ENCODE measurements at places on chromosomes 7 and 10.

GRCh38 chr7:8386926-8387550 is 46.4 kb upstream of the NXPH1 start:
- no peak for DNase-seq

- DNase-seq = no peak
Observed at GRCh38 chr7:142791502-142791901, 20.7 kb downstream of the PRSS2 start.

DNA sequence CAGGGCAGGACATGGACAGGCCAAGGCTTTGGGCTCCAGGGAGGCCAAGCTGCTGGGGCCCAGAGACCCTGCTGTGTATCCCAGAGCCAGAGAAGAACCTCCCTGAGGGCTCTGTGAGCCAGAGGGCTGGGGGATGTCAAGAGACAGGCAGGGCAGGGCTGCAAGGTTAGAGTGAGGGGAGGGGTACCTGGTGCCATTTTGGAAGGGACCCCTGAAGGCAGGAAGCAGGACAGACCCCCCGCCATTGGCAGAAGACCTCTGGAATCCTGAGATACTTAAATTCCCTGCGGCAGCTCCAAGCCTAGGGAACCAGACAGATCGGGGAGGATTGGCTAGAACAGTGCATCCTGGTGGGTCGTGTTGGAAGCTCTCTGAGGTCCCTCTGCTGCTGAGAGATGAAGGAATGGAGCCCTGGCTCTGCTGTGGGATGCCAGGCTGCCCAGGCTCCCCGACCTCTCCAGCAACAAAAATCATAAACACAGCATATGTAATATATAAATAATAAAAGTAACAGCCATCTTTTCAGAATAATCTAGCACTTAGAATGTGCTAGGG is 75.0 kb downstream of the LHPP start:
- DNase-seq = no peak

- no peak for DNase-seq
Observed at GRCh38 chr7:110964775-110965174, 126.2 kb upstream of the LRRN3 start.

- no peak for DNase-seq
Observed at GRCh38 chr7:1242256-1242605, 9.6 kb downstream of the UNCX start.

DNA sequence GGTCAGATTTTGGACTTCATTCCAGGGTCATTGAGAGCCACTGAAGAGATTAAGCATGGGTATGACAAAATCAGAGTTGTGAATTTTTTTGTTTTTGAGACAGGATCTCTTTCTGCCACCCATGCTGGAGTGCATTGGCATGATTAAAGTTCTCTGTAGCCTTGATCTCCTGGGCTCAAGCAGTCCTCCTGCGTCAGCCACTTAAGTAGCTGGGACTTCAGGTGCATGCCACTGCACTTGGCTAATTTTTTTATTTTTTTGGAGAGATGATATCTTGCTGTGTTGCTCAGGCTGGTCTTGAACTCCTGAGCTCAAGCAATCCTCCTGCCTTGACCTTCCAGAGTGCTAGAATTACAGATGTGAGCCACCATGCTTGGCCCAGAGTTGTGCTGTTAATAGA is 52.5 kb upstream of the GLCCI1 start:
- DNase-seq = no peak

- no peak for DNase-seq
Observed at GRCh38 chr7:54546081-54546985, 4.2 kb downstream of the VSTM2A start.

- DNase-seq = no peak
Observed at GRCh38 chr10:76962851-76963250, 674.8 kb downstream of the KCNMA1 start.

- no peak for DNase-seq
Observed at GRCh38 chr7:92813390-92814024, 22.9 kb downstream of the CDK6 start.

- DNase-seq = no peak
Observed at GRCh38 chr10:124640538-124641231, 103.5 kb downstream of the FAM53B start.

DNA sequence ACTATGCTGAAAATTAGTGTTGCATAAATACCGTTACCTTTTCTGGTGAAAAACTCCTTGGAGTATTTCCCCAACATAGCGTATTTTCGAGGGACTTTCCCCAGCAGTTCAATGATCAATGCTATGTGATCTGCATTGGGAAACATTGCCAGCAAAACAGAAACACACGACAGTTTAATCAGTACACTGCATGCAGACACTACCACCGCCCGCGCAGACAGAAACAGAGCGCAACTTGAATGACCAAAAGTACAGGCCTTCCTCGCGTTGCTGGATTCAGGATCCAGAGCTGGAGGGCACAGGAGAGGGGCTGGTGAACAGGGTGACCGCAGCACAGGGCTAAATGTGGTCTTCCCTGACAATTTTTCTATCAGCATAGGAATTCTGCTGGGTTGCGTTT is 111.7 kb downstream of the KMT2E start:
- no peak for DNase-seq

GRCh38 chr7:54632696-54633095 is 90.5 kb downstream of the VSTM2A start:
- no peak for DNase-seq

DNA sequence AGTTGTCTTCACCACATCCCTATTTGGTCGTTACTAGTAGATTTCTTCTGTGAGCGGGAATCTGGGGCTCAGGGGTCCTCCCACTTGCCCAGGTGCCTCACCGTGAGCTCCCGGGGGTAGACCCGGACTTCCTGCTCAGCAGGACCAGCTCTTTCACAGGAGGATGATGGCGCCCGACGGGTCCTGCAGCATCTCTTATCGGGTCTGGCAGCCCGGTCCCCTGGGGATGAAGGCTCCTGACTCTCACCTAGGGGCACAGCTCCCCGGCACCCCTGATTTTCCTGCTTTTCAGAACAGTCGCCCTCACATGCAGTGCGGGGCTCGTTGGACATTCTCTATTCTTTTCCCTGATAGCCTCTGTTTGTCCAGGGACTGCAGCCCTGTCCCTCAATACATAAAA is 33.0 kb upstream of the SHH start:
- DNase-seq = no peak

DNA sequence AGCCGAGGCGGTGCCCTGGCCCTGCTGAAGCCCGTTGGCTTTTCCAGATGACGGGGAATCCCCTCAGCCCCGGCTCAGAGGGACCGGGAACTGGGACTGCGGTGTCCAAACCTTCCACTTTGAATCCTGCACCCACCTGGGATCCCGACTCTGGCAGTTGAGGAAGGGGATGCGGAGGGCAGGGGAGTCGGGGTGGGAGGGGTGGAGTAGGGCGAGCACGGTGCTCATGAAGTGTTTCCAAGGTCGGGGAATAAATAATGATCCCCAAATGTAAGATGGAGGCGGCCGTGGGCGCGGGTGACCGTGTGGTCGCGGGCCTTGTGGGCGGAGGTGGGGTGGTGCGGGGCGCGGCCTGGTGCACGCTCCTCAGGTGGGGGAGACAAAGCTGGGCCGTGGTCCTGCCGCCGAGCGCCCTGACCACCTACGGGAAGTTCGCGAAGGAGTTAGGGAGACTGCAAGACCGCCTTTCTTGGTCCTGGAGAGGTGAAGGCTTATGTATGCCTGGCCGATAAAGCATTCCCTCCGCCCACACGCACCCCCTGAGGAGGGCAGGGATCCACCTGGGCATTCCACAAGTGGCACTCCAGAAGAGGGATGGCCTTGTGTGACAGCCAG is 1.4 kb downstream of the MTURN start:
- no peak for DNase-seq

DNA sequence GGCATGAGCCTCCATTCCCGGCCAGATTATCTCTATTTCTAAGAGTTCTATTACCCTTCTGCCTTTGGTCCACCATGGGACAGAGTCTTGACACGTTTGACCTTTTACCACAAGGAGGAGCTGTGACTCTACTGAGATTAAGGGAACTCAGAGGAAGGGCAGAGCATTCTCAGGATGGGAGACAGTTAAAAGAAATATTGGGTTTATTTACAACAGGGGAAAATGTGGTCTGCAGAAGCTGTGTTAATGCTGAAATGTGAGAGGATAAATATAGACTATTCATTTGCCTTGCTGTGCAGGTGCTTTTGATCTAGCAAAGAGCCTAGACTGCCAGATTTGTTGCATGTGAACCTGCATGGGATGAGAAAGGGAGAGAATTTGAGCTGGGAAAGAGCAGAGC is 45.8 kb upstream of the PRSS58 start:
- DNase-seq = no peak

DNA sequence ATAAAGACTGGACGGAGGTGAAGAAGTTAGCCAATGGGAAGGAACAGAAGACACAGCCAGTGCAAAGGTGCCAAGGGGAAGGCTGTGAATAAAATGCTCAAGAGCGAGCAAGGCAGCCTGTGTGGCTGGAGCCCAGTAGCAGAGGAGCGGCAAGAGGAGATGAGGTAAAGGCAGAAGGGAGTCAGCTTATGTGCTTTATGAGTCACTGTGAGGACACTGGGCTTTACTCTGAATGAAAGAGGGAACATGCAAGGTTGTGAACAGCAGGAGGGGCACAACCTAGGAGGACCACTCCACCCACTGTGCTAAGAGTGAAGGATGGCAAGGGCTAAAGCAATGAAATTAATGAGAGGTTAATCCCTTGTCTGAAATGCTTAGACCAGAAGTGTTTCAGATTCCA is 129.0 kb upstream of the ODAD2 start:
- no peak for DNase-seq

DNA sequence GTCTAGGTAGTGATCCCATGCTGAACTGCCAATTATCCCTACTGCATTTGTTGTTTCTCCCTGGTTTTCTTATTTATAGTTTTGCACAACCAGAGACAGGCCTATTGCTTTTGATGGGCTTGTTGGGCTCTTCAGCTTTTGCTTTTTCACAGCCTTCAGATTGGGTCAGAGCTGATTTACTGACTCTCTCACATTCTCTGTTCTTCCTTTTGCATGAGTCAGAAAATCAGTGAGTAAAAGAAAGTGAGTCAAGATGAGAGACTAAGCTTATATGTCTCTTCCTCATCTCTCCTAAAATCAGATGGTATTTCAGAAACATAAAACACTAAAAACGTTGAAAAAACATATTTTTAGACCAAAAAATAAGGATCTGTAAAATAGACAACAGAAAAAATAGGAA is 1135.4 kb downstream of the XPNPEP1 start:
- DNase-seq = no peak

DNA sequence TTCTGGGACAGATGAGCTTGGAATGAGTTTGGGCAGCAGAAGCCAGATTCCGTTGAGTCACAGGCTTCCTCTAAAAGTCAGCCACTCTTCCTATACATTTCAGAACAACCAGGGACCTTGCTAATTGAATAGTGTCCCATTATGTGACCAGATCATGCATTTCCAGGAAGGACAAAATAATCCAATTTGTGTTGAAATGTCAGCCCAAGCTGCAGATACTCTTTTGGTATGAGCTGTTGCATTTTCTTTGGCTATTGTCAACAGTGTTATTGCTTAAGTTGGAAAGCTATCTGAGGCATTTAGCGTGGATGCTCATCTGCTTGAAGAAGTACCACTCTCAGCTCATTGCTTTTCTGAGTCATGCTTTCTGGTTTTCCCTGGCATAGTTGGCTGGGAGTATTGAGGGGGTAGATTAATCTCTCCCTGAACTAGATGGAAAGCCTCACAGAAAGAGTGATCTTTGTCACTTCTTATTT is 223.7 kb upstream of the HABP2 start:
- DNase-seq = no peak

GRCh38 chr10:30098629-30099028 is 39.2 kb upstream of the JCAD start:
- no peak for DNase-seq

DNA sequence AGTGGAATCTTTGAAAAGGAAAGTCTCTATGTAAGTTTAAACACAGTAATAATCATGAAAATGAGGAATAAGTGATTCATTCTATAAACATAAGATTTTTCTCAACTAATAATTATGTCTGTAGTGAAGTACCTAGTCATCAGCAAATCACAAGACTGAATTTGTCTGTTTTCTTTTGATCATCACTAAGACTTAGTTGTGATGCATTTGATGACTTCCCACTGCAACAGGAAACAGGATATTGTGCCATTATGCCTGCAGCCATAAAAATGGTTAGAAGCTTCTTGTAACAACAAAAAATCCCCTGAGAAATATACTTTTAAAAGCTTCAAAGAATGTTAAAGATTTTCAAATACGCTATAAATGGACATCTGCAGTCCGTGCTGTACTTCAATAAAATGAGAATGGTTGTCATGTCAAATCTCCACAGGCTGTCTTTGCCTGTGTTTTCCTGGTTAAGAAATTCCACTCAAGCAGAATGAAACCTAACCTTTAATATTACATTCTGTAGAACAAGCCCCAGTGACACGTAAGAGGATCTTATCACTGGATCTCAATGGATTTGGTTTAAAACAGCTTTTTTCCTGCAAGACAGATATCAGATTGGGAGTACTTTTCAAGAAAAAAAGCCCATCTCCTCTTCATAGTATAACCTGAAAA is 1262.3 kb upstream of the PHF14 start:
- no peak for DNase-seq

- no peak for DNase-seq
Observed at GRCh38 chr7:126780993-126781392, 471.7 kb downstream of the GRM8 start.

- no peak for DNase-seq
Observed at GRCh38 chr10:131211965-131212619, 99.4 kb downstream of the TCERG1L start.

GRCh38 chr10:35561715-35562114 is 43.4 kb upstream of the GJD4 start:
- no peak for DNase-seq

GRCh38 chr10:16853201-16853600 is 36.0 kb upstream of the RSU1 start:
- DNase-seq = no peak

DNA sequence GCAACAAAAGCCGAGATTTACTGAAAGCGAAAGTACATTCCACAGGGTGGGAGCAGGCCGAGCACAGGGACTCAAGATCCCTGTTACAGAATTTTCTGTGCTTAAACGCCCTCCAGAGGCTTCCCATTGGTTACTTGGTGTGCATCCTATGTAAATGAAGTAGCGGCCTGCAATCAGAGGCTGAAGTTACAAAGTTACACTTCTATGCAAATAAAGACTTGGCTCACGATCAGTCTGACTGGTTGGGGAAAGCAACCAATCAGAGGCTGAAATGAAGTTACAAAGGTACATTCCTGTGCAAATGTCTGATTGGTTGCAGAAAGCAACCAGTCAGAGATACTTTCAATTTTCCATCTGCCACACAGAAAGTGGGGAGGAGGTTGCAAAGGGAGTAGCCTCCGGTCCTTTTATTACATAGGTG is 4.1 kb downstream of the ACBD7 start:
- no peak for DNase-seq

GRCh38 chr7:29326864-29327263 is 132.3 kb downstream of the CHN2 start:
- no peak for DNase-seq

GRCh38 chr10:92967641-92968040 is 93.0 kb upstream of the CYP26C1 start:
- no peak for DNase-seq

DNA sequence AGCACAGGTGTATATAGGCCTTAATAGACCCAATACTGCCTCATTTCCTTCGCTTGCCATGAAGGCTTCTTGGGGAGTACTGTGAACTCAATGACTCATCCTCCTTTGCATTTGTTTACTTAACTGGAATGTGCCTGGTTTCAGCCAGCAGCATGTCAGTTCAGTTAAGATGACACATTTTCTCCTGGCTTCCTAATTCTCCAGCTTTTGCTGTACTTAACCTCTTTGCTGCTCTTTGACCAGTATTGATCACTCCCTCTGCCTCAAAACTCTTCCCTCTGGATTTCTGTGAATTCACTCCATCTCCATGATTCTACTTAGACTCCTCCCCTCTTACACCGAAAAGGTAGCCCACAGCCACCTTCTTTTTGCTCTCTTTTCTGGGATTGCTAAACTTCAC is 135.7 kb downstream of the MAGI2 start:
- DNase-seq = no peak

GRCh38 chr10:103111031-103111917 is 81.8 kb downstream of the NT5C2 start:
- DNase-seq = no peak

All from stimulated activated CD4-positive, alpha-beta T cell treated with anti-CD3 and anti-CD28 coated beads, TNF-alpha, amount 100 ng/mL, for 48 hours (primary cell).